ENCODE measurements at places on chromosomes 16 and 17.

- no peak for DNase-seq
These were observed 68.0 kb upstream of the GAS7 start for GRCh38 chr17:10266296-10266876.

GRCh38 chr17:15409721-15410250 lies 57.6 kb downstream of the CDRT4 start:
- DNase-seq: no peak

DNA sequence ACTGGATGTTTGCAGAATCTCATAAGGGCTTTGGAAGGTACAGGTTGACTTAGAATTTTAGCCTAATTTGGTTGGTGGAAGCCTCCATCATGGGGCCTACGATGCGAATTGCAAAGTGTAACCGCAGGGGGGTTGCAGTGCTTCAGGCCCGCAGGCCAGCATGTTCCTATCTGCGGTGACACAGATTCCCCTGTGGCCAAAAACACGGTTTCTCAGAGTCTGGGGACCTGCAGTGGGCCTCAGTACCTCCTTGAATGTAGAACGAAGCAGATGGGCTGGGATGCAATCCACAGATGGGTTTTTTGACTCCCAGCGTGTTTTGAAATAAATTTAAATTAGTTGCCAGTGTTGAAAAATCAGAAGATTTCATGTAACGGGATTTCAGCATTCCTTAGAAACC lies 34.7 kb downstream of the KIAA0513 start:
- DNase-seq: no peak

GRCh38 chr16:53821957-53822625 lies 118.1 kb downstream of the FTO start:
- no peak for DNase-seq

- DNase-seq: no peak
These were observed 273.4 kb downstream of the NTN1 start for GRCh38 chr17:9294661-9295210.

- no peak for DNase-seq
These were observed 576 bp downstream of the EPOP start for GRCh38 chr17:38674014-38674748.

GRCh38 chr17:42283241-42284023 lies 4.9 kb upstream of the STAT5A start:
- DNase-seq: no peak

DNA sequence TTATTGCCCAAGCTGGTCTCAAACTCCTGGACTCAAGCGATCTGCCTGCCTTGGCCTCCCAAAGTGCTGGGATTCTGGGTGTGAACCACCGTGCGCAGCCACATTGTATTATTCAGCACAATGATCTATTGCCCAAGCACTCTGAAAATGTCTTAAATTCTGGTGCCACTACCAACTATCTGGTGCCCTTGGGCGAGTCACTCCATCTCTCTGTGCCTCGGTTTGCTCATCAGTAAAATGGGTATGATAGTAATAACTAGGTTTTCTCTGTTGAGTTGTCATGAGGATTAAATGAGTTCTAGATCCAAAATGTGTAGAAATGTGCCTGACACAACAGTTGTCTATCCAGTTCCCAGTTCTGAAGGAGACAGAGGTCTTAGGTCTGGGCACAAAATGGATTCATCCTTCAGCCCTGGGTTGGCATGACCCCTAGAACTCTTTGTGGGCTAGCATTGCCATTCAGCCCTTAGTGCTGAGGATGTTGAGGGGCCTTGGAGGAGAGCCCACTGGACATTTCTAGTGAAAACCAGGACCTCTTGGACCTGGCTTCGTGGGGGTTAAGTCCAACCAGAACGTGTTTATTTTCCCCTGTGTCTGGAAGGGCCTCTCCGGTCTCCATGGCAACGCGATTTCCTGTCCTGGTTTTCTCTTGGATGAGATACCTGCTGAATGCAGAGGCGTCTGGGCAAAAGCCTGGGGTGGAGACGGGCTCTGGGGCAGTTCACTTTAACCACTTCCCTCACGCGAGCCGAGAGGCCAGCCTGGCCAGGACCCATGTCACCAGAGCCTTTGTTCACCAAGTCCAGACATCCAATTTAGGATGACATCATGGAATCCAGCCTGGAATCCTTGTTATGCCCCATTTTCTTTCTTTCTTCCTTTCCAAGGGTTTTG lies 43.7 kb upstream of the TNRC6A start:
- DNase-seq: no peak

- DNase-seq: no peak
These were observed 7.8 kb downstream of the BAHCC1 start for GRCh38 chr17:81402981-81403467.

DNA sequence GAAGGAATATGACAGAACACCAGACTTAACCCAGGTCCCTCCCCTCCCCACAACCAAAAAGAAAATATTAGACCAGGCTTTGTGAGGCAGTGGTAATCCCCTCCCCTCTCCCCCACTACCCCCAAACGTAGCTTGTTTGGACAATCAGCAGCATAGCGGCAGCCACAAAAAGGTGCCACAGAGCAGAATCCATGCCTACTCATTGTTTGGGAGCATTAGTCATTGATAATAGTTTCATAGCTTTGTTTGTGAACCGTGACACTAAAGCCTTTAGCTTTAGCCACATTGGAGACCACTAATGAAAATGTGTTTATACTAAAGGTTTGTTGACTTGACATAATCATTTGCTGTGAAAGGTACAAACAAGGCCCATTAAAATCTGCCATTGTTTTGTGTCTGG lies 65.1 kb downstream of the NUP93 start:
- DNase-seq: no peak

- DNase-seq: no peak
These were observed 29.6 kb downstream of the NTN1 start for GRCh38 chr17:9050801-9051401.

DNA sequence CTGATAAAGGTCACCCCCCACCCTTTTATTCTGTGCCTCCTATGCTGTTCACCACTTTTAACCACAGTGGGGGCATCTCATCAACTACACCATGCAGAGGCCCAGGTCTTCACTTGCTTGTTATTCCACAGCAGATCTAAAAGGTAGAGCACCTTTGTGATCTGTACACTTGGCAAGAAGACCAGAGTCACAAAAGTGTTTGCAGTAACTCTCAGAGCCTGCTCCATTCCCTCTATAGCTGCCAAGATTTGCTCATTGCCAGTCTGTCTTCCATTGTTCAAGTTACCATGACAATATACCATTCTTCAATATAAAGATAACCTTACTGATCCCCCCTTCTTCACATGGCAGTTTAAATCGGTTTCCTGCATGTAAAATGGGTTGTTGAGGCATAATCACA lies 180.0 kb downstream of the TOX3 start:
- DNase-seq: no peak

GRCh38 chr16:86877835-86878234 lies 299.5 kb downstream of the FOXL1 start:
- DNase-seq: no peak

DNA sequence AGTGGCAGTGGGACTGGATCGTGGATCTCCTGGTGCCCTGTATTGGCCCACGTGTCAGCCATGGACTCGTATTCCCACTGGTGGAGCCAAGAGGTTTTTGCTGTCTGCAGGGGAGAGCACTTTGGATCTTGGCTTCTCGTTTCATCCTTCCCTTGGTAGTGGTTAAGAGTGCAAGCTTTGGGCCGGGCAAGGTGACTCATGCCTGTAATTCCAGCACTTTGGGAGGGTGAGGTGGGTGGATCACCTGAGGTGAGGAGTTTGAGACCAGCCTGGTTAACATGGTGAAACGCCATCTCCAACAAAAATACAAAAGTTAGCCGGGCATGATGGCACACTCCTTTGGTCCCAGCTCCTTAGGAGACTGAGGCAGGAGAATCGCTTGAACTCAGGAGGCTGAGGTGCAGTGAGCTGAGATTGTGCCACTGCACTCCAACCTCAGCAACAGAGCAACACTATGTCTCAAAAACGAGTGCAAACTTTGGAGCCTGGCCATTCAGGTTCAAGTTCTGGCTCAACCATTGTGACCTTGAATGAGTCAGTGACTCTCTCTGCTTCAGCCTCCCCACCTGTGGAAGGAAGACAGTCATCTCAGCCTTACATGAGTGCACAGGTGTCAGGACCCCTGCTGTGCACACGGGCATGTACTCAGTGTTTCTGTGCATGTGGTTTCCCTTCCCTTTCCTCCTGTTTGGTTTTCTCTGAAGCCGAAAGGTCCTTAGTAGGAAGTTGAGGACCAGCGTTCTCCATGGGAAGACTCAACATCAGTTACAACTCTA lies 57.4 kb downstream of the PLCG2 start:
- no peak for DNase-seq

- DNase-seq: no peak
These were observed 3.0 kb downstream of the ERN1 start for GRCh38 chr17:64126918-64127317.

- DNase-seq: no peak
These were observed 85.1 kb downstream of the PRKCB start for GRCh38 chr16:23920899-23921298.

DNA sequence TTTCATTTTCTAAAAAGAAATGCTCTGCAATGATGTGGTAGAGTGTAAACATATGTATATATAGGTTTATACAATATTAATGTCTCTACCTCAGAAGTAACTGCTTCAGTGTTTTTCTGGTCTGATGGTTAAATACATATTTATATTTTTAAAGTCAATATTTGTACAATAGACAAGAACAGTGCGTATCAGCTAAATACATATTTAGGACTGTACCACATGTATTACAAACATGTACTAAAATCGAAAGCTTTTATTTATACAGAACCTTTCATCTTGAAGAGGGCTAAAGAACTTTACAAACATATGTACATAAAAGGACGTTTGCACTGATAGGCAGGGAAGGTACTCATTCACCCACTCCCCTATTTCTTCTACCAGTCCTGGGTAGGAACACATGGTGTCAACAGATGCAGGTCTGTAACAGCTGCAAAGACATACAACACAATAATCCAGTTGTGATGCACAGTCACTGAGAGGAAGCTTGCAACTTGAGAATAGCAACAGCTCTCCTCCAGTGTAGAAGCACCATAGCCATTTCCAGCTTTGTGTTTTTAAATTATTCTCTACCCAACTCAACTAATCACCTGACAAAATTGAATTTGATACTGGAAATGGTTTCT lies 206.9 kb upstream of the C17orf78 start:
- DNase-seq: no peak

DNA sequence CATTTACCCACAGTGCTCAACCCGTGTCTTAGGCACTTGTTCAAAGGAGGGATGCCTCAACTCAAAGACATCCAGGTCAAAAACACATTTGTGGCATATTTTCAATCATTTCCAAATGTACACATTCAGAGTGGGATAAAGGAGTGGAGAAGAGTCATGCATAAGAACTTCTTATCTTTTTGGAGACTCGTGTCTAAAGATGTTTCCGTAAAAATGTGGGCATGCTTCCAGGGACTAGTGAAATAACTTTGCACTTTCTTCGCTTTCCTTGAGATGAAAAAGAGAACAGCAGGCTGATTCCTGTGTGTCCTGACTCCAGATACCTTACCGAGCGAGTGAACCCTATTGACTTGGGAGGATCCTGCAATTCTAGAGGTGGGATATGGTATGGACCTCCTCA lies 256.6 kb upstream of the KCNJ16 start:
- no peak for DNase-seq

GRCh38 chr16:86338403-86339115 lies 171.8 kb upstream of the FOXF1 start:
- no peak for DNase-seq

GRCh38 chr17:8029121-8029520 lies 9.7 kb upstream of the ALOX15B start:
- no peak for DNase-seq

DNA sequence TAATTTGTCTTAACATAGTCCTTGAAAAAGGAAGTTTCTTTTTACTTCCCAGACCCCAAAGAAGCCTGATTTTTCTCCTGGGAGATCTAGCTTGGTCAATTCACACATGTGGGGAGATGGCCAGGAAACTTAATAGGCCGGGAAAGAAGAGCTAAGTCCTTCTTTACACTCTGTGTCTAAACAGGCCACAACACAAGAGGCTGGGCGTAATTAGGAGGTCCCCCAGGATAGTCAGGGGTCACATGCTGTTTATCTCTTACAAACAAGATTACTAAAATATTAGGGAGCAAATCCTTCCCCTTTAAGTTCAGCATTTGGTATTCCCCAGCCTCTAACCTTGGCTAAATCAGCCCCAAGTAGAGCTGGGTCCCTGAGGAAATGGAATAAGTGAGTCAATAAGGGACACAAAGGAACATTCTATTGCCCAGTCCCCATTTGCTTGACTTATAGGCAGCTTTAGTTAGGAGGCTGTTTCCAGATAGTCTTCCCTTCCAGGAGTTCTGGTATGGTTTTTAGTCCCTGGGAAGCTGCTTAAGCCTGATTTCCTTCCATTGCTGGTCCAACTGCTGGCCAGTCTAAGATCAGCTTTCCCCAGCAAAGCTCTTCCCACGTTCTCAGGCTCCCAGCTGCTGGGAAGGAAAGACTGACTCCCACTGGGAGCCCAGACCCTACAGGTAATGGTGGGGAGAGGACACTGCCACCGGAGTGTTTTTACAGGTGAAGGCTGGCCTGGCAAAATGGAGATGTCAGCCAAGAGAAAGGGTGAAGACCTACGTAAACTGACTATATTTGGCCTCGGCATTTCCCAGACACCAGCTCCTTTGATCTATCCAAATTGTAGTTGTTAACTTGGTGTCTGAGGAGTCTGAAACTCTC lies 14.1 kb upstream of the HOXB9 start:
- no peak for DNase-seq

DNA sequence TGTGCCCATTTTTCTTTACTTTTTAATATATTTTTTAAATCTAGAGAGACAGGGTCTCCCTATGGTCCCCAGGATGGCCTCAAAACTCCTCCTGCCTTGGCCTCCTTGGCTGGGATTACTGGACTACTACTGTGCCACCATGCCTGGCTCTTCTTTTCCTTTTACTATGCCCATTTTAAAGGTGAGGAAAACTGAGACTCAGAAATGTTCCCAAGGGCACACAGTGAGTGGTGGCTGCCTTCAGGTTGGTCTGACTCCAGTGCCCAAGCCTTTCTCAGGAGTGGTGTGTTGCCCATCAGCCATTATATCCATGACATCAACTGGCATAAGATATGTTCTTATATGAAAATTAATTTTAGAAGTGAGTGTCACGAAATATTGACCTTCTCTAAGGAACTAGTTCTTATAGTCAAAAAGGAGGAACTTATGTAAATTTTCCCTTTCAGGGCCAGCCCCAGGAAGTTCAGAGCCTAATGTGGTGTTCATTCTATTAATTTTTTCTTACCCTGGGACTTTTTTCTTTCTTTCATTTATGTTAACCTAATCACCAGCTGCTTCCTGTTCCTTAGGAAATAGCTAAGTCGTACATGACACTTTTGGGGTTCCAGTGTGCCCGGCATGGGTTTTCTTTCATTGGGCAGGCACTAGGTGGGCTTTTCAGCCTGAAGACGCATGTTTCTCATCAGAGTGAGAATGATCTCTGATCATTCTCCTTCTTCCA lies 17.9 kb upstream of the SPN start:
- DNase-seq: no peak

- DNase-seq: no peak
These were observed at the start of gene SAMD14 for GRCh38 chr17:50129728-50130558. Gene SAMD14, minus strand, starts transcription at chr17:50130160. Its CDS starts 5,201 bp downstream, at chr17:50124959.

DNA sequence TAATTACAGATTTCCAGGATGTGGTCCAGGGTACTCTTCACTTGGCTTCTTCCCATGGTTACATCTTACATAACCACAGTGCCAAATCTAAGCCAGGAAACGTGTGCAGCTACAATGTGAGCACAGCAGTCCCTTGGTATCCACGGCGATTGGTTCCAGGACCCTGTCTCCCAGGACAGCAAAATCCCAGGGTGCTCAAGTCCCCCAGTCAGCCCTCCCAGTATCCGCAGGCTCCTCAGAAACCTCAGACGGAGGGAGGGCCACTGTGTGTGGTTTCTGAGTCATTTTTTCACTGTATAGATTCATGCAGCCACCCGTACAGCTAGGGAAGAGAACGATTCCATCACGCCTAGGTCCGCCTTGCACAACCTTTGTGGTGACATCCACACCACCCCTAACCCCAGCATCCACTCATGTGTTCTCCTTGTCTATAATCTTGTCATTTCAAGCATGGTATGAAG lies 11.1 kb upstream of the ATP2C2 start:
- DNase-seq: no peak

Data from activated CD8-positive, alpha-beta memory T cell treated with anti-CD3 and anti-CD28 coated beads for 48 hours (primary cell).